ENCODE measurements at places on chromosomes 6 and 20. TPM values are rescaled to one million over a fixed set of nuclear protein-coding genes. Genes with fewer than 3 reads are reported as not detected.

GRCh38 chr6:6747371-6747770, 158.9 kb downstream of the LY86 start:
- H3K27ac ChIP-seq: no peak overlapping the region
- no peaks in the 10 kb centered on the region for H3K36me3 ChIP-seq
- no peak for DNase-seq
- no peaks in the 10 kb centered on the region for H3K27me3 ChIP-seq
- H3K4me1 ChIP-seq: peaks cover 8% of the 10 kb centered on the region
- H3K4me3 ChIP-seq: no peak overlapping the region

GRCh38 chr6:116251568-116252384, 2.1 kb downstream of the TSPYL4 start:
- peaks cover 44% of the 10 kb centered on the region for H3K36me3 ChIP-seq
- H3K27ac ChIP-seq: peak overlapping the region; percentile 72
- peaks cover 40% of the 10 kb centered on the region for H3K4me1 ChIP-seq
- H3K27me3 ChIP-seq: no peaks in the 10 kb centered on the region

DNA sequence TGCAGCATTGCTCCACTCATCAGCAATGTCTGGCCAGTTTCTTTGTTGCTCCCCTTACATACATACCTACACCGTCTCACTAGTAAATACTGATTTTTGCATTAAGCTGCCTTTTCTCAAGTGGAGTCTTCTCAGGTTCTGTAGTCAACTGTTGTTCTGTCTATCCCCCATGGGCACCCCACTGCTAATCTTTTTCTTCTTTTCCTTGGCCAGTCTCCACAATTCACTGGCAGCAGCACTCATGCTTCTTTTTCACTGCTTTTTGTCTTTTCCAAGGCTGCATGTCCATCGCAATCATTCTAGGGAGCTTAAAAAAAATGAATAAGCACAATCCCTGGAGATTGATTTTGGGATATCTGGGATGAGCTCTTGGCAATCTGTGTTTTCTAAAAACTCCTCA, 10.3 kb upstream of the ERVFRD-1 start:
- peaks cover 13% of the 10 kb centered on the region for H3K4me1 ChIP-seq
- no peaks in the 10 kb centered on the region for H3K27me3 ChIP-seq
- no peak overlapping the region for H3K27ac ChIP-seq
- DNase-seq: no peak
- no peak overlapping the region for H3K4me3 ChIP-seq
- peaks cover 3% of the 10 kb centered on the region for H3K36me3 ChIP-seq

GRCh38 chr20:59221707-59222252, 58.2 kb downstream of the ZNF831 start:
- peaks cover 45% of the 10 kb centered on the region for H3K27me3 ChIP-seq
- no peaks in the 10 kb centered on the region for H3K36me3 ChIP-seq
- no peak overlapping the region for H3K27ac ChIP-seq
- peak overlapping the region; percentile 23 for H3K4me3 ChIP-seq
- H3K4me1 ChIP-seq: peaks cover 4% of the 10 kb centered on the region

DNA sequence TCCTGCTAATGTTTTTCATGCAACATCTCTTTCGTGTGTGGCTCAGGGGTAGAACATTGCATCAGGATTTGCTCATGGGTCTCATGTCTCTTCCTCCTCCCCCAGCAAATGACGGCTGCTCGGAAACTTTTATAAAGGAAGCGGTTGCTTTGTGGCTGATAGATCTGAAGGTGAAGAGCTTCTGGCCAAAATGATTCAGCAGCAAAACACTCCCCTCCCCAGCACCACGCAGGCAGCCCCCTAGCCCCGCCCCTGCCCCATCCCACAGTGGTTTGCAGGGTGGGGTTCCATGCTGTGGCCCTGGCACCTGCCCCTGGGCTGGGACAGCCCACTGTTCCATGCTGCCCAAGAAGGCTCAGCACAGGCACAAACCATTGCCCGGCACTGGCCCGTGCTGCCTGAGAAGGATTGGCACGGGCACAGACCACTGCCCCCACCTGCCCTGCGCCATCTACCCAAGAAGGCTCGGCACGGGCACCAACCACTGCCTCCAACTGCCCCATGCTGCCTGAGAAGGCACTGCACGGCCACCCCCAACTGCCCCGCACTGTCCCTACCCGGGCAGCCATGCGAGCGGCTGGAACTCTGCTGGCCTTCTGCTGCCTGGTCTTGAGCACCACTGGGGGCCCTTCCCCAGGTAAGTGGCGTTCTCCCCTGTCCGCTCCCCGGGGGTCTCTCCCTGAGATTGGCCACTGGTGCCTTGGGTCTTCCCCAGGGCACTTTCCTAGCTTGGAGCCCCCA, at the start of gene CST7:
Gene CST7, plus strand, starts transcription at position 331 of the 741 bp plus-strand sequence. Its CDS starts 237 bp downstream, at position 568.
- H3K4me3 ChIP-seq: no peak within 1 kb of the TSS
- no peaks in the 10 kb centered on the region for H3K36me3 ChIP-seq
- no peak within 1 kb of the TSS for H3K27ac ChIP-seq
- no peaks in the 10 kb centered on the region for H3K4me1 ChIP-seq

- DNase-seq: no peak
- H3K4me1 ChIP-seq: no peaks in the 10 kb centered on the region
- no peaks in the 10 kb centered on the region for H3K27me3 ChIP-seq
- no peak overlapping the region for H3K27ac ChIP-seq
Measured at GRCh38 chr20:32446301-32447100, 88.4 kb downstream of the ASXL1 start.

DNA sequence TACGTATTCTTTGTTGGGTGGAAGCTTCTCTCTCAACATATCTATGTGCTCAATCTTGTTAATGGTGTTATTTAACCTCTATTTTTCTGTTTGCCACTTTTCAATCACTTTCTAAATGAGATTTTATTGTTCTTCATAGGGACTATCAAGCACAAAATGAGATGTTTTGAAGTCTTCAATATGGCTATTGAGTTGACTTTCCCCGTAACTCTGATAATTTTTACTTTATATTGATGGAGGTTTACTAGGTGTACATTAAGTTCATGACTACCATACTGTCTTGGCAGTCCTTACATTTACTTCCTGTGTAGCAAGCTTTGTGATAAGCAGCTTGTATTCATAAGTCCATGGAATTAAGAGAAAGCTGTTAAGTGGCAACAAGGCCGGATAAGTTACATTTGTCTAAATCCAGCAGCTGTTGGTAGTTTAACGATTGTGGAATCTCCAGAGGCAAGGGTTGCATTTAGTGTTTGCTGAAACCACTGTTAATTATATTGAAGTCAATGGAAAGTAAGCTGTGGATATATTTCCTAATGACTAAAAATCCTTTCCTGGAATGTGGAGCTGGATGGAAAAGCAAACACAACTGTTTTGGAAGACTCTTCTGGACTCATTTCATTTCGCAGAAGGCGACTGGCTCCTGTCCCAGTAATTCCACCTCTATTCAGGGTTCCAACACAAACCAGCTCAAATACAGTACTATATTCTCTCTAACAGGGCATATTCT, 57.3 kb upstream of the SMIM29 start:
- no peaks in the 10 kb centered on the region for H3K36me3 ChIP-seq
- no peak overlapping the region for H3K27ac ChIP-seq
- no peak for DNase-seq

DNA sequence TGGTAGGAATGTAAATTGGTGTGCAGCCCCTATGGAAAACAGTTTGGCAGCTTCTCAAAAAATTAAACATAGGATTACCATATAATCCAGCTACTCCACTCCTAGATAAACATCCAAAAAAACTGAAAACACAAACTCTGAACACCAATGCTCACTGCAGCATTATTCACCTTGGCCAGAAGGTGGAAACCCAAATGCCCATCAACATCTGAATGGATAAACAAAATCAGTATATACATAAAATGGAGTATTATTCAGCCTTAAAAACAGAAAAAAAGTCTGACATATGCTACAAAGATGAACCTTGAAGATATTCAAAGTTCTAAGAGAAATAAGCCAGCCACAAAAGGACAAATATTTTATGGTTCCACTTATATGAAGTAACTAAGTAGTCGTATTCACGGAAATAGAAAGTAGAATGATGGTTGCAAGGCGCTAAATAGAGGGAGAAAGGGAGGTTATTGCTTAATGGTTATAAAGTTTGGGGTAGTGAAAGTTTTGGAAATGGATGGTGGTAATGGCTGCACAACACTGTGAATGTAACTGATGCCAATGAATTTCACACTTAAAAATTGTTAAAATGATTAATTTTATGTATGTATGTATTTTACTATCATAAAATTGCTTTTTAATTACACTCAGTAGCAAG, 4.0 kb downstream of the PHF10 start:
- peaks cover 25% of the 10 kb centered on the region for H3K36me3 ChIP-seq
- DNase-seq: no peak
- H3K27me3 ChIP-seq: no peaks in the 10 kb centered on the region
- H3K4me3 ChIP-seq: no peak overlapping the region

TRIM31 gene
- not detected for total RNA-seq

- no peak for DNase-seq
- H3K27me3 ChIP-seq: peaks cover 36% of the 10 kb centered on the region
- no peak overlapping the region for H3K27ac ChIP-seq
Measured at GRCh38 chr6:44339763-44340625, 2.5 kb upstream of the SPATS1 start.

DNA sequence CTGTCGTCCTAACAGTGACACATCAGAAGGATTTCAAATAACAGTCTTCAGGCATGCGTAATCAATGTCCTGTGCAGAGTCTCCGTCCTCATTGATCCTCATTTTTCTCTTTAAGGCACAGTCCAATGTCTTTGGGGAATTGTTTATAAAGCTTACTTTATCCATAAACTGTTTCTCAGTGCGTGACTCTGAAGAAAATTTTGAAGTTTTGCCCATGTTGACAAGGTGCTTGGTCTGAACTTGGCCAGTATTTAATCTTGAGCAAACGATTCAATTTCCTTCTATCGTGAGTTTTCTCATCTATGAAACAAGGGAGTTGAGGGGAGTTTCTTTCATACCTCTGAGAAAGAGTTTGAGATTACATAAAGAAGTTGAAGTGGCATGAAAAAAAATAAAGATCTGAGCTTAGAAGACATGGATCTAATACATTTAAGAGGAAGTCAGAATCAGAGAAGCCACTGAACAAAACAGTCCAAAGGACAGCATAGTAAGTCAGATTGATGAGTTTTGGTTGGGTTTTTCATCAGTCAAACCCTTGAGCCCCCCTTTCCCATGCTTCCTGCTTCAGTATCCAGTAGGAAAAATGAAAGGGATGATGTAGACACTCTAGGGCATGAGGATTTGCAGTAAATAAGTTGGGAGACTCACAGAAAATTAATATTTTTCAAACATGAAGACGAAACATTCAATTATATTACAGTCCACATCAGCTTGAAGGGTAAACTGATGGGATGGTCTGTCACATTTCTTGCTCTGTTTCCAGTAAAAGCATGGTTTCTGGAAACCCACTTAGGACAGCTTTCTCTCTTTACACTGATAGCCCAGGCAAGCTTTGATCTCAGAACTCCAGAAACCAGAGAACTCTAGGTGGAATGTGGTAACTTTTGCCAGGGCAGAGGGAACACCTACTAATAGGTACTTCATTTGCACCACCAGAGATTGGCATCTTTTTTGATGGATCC, 8.1 kb downstream of the EDN1 start:
- no peaks in the 10 kb centered on the region for H3K27me3 ChIP-seq
- H3K36me3 ChIP-seq: peaks cover 53% of the 10 kb centered on the region
- peaks cover 37% of the 10 kb centered on the region for H3K4me1 ChIP-seq
- no peak for DNase-seq
- H3K4me3 ChIP-seq: no peak overlapping the region

CLPSL2 gene
- not detected for total RNA-seq

TUBB2A gene
- 212 TPM for total RNA-seq

DNA sequence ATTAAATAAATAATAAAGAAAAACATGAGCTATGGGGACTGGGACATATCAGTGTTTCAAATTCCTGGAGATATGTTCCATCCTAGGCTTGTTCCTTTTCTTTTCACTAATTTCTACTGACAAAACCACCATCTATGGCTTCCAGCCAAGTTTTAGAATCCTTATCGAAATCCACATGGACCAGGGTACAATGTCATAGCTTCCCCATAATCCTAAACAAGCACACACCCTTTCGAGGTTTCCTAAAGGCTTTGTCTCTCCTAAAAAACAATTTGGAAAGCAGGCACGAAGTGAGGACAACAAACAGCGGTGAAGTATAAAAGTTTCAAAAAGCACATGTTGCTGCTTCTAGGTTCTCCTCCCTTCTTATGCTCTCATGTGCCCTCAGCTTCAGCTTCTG, 13.3 kb upstream of the DST start:
- no peak for DNase-seq
- no peak overlapping the region for H3K27ac ChIP-seq
- H3K4me1 ChIP-seq: peaks cover 38% of the 10 kb centered on the region
- H3K36me3 ChIP-seq: peaks cover 5% of the 10 kb centered on the region
- no peak overlapping the region for H3K4me3 ChIP-seq

DNA sequence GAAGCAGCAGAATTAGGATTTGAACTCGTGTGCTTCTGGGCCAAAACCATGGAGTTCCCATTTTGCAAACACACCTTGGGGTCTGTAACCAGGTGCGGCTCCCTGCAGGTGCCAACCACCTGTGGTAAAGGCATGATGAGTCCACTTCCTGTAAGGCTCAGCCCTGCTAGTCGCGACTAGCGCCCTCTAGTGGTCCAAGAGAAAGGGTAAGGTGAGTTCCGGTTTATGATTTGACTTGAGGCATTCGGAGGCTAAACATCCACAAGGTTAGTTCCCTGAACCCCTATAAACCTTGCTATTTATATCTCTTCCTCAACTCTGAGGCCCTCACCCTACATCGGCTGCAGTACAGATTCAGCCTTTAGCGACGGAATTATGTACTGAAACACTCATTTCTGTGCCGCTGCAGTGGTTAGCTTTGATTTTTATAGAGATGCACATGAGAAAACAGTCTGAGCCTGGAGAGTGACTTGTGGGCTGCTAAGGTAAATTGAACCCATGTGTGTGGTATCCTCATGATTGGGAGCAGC, 173.4 kb downstream of the PLCB1 start:
- DNase-seq: peak; percentile 31
- H3K36me3 ChIP-seq: no peaks in the 10 kb centered on the region
- H3K27ac ChIP-seq: no peak overlapping the region
- H3K4me3 ChIP-seq: no peak overlapping the region

- no peak for DNase-seq
- no peaks in the 10 kb centered on the region for H3K27me3 ChIP-seq
- H3K4me1 ChIP-seq: no peaks in the 10 kb centered on the region
- H3K4me3 ChIP-seq: no peak overlapping the region
- H3K36me3 ChIP-seq: no peaks in the 10 kb centered on the region
Measured at GRCh38 chr6:132959639-132960326, 145.4 kb downstream of the RPS12 start.

DNA sequence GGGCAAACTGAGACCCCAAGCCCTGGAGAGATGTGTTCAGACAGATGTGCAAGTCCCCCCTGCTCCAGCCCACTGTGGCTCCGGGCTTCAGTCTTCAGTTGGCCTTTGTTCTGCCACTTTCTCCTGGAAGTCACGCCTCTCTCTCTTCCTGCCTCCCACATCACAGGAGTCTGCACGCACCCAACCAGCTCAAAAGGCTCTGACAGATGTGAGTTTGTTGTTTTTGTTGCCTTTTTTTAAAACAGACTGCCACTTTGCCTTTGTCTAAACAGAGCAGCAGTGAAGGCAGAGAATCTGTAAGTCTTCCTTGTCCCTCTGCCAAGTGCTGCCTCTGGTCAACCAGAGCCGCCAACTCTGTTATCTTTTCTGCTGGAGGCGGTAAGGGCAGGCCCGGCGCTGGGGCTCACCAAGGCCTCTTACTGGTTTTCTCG, 149.7 kb downstream of the TFAP2C start:
- no peak overlapping the region for H3K4me3 ChIP-seq
- H3K36me3 ChIP-seq: no peaks in the 10 kb centered on the region
- H3K4me1 ChIP-seq: peaks cover 26% of the 10 kb centered on the region
- H3K27me3 ChIP-seq: no peaks in the 10 kb centered on the region
- peak overlapping the region; percentile 36 for H3K27ac ChIP-seq
- peak; percentile 87 for DNase-seq

Measured in SJSA1 (cell line).